ENCODE measurements at places on chromosomes 2 and 18.

- DNase-seq: peak; percentile 18
Observed at GRCh38 chr2:99488539-99489062, 1.2 kb downstream of the REV1 start.

GRCh38 chr2:241922411-241922810, 52.9 kb downstream of the RTP5 start:
- no peak for DNase-seq

DNA sequence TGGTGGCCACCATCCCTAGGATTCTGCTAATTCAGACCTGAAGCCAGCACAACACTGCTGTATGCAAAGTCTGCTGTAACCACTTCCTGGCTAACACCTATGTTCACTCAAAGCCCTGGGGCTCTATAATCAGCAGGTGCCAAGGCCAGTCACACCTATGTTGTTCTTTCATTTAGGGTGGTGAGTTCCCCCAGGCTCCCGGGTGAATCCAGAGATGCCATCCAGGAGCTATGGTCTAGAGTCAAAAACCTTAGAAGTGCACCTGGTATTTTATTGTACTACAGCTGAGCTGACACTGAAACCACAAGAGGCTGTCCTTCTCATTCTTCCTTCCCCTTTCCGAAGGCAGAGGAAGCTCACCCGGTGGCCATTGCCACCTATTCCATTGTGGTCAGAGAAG, 46.2 kb upstream of the CCDC141 start:
- peak; percentile 17 for DNase-seq

- DNase-seq: no peak
Observed at GRCh38 chr2:10947005-10947440, 35.3 kb downstream of the KCNF1 start.

DNA sequence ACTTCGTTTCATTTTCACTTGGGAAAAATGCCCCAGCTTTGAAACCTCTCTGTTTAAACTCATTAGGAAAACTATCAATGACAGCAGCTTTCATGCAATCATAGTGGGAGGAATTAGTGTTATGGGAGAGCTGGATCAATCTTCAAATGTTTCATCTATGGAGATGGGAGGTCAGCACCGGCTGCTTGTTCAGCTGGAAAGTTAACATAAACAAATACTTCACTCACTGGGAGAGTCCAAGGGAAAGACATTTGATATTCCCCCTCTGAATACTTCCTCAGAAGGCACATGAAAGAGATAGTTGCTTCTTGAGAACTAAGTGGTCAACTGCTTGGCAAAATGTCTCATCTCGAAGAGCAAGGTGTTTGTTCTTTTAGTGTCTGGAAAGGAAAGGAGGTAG, 7.3 kb downstream of the LYPD1 start:
- DNase-seq: no peak

GRCh38 chr2:236872015-236872414, 213.7 kb upstream of the COPS8 start:
- DNase-seq: no peak

Measured in CD4-positive, alpha-beta memory T cell (primary cell).